ENCODE measurements at places on chromosomes 4 and X.

DNA sequence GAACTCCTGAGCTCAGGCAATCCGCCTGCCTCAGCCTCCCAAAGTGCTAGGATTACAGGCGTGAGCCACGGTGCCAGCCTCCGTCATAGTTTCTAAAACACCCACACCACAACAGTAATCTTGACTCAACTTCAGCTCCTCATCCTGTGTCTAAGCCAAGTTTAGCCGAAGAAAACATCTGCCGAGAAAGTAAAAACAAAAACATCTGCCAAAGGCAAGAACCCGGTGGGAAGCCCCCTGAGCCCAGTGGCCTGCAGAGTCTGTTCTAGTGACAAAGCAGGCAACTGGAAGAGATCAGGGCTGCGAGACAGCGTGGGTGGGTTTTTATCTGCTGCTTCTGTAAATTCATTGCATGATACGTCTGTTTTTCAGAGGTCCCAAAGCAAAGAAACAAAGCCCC lies 26.6 kb upstream of the CD99 start:
- no peaks in the 10 kb centered on the region for H3K4me1 ChIP-seq
- H3K27me3 ChIP-seq: no peaks in the 10 kb centered on the region
- H3K36me3 ChIP-seq: no peaks in the 10 kb centered on the region

DNA sequence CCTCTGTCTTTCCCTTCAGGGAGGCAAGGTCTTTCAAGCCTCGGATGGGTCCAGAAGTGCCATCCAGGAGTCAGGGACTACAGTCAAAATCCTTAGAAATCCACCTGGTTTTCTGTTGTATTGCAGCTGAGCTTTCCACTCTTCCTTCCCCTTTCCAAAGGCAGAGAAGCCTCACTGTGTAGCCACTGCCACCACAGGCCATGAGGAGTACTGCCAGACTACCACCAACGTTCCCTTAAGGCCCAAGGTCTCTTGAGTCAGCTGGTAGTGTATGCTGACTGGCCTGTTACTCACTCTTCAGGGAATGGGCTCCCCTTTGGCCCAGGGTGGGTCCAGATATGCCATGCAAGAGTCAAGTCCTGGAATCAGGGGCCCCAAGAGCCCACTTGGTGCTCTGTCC lies 1454.1 kb downstream of the PCDH19 start:
- H3K27me3 ChIP-seq: no peaks in the 10 kb centered on the region
- no peak overlapping the region for H3K4me3 ChIP-seq
- peak; percentile 19 for DNase-seq
- H3K36me3 ChIP-seq: peaks cover 13% of the 10 kb centered on the region

GRCh38 chr4:22764183-22764582 lies 71.4 kb downstream of the GBA3 start:
- no peak for DNase-seq
- no peak overlapping the region for H3K27ac ChIP-seq
- peaks cover 22% of the 10 kb centered on the region for H3K4me1 ChIP-seq
- H3K36me3 ChIP-seq: no peaks in the 10 kb centered on the region

DNA sequence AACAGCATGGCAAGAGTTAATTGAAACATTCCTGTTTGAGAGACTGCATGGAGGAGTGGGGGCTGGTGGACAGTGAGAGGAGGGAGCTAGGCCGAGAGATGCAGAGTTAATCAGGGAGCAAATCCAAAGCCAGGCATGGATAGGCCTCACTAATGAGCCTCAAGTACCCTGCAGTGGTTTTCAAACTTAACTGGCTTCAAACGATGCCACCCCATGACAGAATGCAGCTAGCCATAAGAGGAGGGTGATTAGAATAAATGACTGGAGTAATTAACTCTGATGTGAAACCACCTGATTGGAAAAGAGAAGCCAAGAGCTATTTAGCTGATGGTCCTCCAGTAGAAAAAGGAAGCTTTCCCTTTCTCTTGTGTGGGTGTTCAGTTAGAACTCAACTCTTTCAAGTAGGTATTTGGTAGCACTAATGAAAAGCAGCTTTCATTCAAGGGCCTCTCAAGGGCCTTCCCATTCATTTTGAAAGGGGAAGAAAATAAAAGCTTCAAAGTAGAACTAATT lies 215.4 kb upstream of the MAB21L2 start:
- DNase-seq: peak; percentile 21
- H3K27me3 ChIP-seq: peaks cover 73% of the 10 kb centered on the region
- no peak overlapping the region for H3K4me3 ChIP-seq
- 0 out of 2 replicates have a peak overlapping the region, but pooled peaks have one; percentile 39 for H3K27ac ChIP-seq
- H3K4me1 ChIP-seq: peaks cover 20% of the 10 kb centered on the region

DNA sequence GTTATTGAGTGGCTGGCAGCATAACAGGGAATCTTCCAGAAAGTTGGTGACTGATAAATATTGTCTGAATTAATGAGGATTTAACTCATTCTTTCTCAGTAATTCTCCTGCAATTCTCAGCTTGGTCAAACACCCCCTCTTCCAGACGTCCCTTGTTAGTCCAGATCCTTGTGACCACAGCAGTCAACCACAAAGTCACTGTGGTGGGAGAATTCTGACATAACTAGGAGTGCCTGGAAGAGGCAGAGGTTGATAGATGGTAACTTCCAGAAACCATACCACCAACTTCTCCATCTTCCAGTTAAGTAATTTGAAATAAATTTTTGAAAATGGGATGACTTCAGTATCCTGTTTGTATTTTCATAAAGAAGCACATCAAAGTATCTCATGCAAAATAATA lies 90.1 kb downstream of the CEP44 start:
- peaks cover 12% of the 10 kb centered on the region for H3K36me3 ChIP-seq
- H3K4me3 ChIP-seq: no peak overlapping the region
- H3K27me3 ChIP-seq: peaks cover 25% of the 10 kb centered on the region

- DNase-seq: peak; percentile 9
- peaks cover 6% of the 10 kb centered on the region for H3K36me3 ChIP-seq
- peak overlapping the region; percentile 27 for H3K4me3 ChIP-seq
- peaks cover 62% of the 10 kb centered on the region for H3K4me1 ChIP-seq
These were observed 37.5 kb upstream of the MAOA start for GRCh38 chrX:43618366-43619205.

DNA sequence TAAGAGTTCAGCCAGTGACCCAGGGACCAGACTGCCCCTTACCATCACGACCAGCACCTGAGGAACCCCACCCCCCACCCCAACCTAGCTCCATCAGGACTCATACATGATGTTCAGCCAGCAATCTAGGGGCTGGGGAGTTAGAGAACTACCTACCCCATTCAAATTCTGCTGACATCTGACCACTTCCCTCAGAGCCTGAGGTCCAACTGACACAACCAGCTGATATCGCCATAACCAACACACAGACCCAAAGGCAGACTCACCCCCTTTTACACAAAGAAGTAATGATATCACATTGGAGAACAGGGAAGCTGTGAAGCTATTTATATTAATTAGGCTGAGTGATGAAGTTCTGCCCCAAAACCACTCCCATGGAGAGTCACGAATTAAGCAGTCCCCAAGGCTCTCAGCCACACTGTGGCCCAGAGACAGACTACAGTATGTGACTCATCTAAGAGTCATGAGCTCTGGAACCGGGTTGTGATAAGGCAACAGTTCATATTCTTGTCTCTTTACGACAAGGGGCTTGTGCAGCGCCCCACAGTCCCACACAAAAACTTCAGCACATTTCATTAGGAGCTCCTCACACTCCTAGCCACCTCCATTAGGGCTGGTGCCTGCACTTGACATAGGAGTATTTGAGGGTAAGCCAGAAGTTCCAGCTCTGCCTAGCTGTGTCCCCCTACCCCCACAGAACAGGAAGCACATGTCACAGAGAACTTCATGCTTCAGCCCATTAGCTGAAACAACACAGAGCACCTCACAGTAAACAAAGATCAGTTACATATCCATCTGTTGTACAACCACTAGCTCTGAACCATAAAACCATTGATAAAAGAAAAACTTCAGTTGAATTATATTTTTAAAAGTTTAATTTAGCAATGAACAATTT lies 184.7 kb upstream of the ZCCHC13 start:
- no peaks in the 10 kb centered on the region for H3K36me3 ChIP-seq
- H3K4me3 ChIP-seq: no peak overlapping the region
- H3K27me3 ChIP-seq: no peaks in the 10 kb centered on the region
- H3K4me1 ChIP-seq: no peaks in the 10 kb centered on the region
- no peak overlapping the region for H3K27ac ChIP-seq

- H3K27ac ChIP-seq: no peak overlapping the region
- no peaks in the 10 kb centered on the region for H3K4me1 ChIP-seq
- H3K36me3 ChIP-seq: peaks cover 7% of the 10 kb centered on the region
- DNase-seq: no peak
- H3K27me3 ChIP-seq: no peaks in the 10 kb centered on the region
These were observed 93.1 kb downstream of the PSAPL1 start for GRCh38 chr4:7341491-7342222.

DNA sequence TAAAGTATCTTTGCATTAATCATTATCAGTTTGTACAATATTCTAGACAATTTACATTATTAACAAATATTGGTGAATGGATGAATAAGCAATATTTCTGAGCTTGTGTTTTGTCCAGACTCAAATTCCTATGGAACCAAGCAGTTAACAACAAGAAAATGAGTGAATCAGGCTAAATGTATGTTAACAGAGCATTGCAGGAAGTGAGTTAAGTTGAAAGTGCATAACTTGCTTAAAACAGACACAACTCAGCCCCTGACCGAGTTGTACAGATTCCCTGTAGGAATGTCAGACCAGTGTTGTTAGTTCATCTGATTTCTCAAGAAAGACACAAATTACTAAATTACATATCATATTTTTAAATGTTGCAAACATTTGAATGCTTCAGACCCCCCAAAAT lies 23.7 kb upstream of the CSN1S1 start:
- H3K27ac ChIP-seq: no peak overlapping the region
- no peak for DNase-seq
- H3K36me3 ChIP-seq: no peaks in the 10 kb centered on the region
- H3K27me3 ChIP-seq: no peaks in the 10 kb centered on the region

DNA sequence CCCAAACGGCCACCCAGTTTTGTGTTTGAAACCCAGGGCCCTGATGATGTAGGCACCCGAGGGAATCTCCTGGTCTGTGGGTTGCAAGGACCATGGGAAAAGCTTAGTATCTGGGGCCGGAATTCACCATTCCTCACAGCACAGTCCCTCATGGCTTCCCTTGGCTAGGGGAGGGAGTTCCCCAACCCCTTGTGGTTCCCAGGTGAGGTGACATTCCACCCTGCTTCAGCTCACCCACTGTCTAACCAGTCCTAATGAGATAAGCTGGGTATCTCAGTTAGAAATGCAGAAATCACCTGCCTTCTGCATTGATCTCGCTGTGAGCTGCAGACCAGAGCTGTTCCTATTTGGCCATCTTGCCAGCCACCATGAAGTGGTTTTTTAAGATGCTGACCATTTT lies 84.0 kb downstream of the PRKG2 start:
- DNase-seq: no peak
- H3K27ac ChIP-seq: no peak overlapping the region

GRCh38 chrX:153766098-153766817 lies 2.2 kb downstream of the PLXNB3 start:
- H3K36me3 ChIP-seq: no peaks in the 10 kb centered on the region
- no peak overlapping the region for H3K4me3 ChIP-seq
- H3K27ac ChIP-seq: 0 out of 2 replicates have a peak overlapping the region, but pooled peaks have one; percentile 32
- DNase-seq: no peak
- no peaks in the 10 kb centered on the region for H3K27me3 ChIP-seq

GRCh38 chr4:2535376-2536192 lies 863 bp upstream of the FAM193A start:
- H3K36me3 ChIP-seq: no peaks in the 10 kb centered on the region
- peaks cover 11% of the 10 kb centered on the region for H3K4me1 ChIP-seq
- peak; percentile 62 for DNase-seq

GRCh38 chrX:153886915-153887314 lies 942 bp upstream of the L1CAM start:
- peak overlapping the region; percentile 68 for H3K4me3 ChIP-seq
- peaks cover 10% of the 10 kb centered on the region for H3K27me3 ChIP-seq
- H3K27ac ChIP-seq: no peak overlapping the region

DNA sequence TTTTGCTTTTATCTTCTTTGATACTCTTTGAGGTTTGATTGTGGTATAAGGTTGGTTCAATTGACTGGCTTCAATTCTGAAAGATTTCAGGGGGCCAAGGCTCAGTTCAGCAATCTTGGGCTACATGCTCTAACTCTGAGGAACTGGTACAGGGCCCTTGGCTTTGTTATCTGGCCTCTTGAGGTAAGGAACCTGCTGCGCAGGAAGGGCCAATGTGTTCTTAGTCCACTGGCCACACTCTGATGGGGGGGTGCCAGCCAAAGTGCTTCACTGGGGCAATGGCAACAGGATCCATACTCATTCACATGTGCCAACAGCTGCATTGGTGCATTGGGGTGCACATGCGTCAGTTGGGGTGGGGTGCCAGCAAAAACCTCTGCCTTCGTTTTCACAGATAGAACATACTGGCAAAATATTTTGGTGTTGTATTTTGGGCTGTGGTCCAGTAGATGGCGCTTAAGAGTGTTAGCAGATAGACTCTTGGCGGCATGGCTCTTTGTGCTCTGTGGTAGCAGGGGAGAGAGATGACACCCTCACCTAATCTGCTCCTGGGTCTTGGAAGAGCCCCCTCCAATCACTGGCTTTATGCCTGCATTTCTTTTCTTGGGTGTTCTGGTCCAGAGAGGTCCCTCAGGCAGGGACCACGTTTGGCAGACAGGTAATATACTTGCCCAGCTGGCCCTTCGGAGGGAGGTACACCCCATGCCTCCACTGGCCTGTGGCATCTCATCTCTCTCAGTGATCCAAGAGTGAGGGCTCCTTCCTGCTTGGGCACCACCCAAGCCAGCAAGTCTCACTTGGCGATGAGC lies 42.9 kb downstream of the NDST3 start:
- peaks cover 9% of the 10 kb centered on the region for H3K27me3 ChIP-seq
- DNase-seq: peak; percentile 57
- no peak overlapping the region for H3K27ac ChIP-seq
- H3K36me3 ChIP-seq: no peaks in the 10 kb centered on the region
- H3K4me3 ChIP-seq: no peak overlapping the region
- peaks cover 11% of the 10 kb centered on the region for H3K4me1 ChIP-seq

GRCh38 chr4:153087671-153088194 lies 116.5 kb upstream of the TRIM2 start:
- H3K36me3 ChIP-seq: no peaks in the 10 kb centered on the region
- H3K4me1 ChIP-seq: peaks cover 47% of the 10 kb centered on the region
- H3K4me3 ChIP-seq: no peak overlapping the region
- H3K27me3 ChIP-seq: peaks cover 13% of the 10 kb centered on the region

DNA sequence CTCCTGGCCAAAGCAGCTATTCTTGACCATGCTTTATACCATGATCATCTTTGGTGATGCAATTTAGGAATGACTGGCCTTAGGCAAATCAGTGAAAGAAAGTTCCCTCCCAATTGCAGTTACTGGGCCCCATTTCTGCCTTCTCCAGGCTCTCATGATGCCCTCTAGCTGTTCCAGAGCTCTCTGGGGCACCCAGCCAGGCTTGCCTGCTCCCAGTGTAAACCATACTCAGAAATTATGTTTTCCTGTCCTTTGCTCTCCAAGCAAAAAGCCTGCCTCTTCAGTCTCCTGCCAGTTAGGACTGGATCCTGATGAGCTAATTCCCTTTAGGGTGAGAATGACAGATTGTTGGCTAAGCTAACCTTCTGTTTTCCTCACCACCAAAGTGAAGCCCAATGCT lies 85.3 kb upstream of the RBPJ start:
- H3K36me3 ChIP-seq: no peaks in the 10 kb centered on the region
- no peak overlapping the region for H3K27ac ChIP-seq
- no peaks in the 10 kb centered on the region for H3K27me3 ChIP-seq
- peaks cover 30% of the 10 kb centered on the region for H3K4me1 ChIP-seq

GRCh38 chr4:94577136-94577535 lies 125.4 kb downstream of the PDLIM5 start:
- H3K27ac ChIP-seq: no peak overlapping the region
- no peaks in the 10 kb centered on the region for H3K36me3 ChIP-seq
- H3K4me1 ChIP-seq: peaks cover 24% of the 10 kb centered on the region
- H3K4me3 ChIP-seq: no peak overlapping the region

Measured in WTC11 (cell line).